ENCODE measurements at places on chromosomes 12 and 14.

GRCh38 chr12:105455261-105455660 lies 124.8 kb downstream of the C12orf75 start:
- peak; percentile 94 for DNase-seq

- DNase-seq: no peak
Measured at GRCh38 chr14:97301931-97302559, 504.9 kb downstream of the VRK1 start.

GRCh38 chr12:131345521-131346436 lies 365.1 kb upstream of the SFSWAP start:
- DNase-seq: no peak

DNA sequence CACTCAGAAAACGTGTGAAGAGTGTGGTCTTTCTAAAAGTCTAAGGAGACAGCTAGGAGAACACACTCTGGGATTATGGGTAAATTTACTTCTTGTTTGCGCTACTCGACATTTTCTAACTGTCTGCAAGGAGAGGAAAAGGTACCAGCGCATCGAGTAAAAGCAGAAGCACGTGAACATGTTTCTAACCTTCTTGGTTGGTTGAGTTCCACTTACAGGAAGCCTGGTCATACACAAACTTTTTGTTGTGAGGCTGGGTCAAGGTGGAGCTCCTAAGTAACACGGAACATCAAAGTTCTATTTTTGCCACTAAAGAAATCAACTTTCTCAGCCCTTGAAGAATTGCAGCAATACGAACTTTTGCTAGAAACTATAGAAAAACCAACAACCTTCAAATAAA lies 20.0 kb downstream of the ANKLE2 start:
- no peak for DNase-seq

DNA sequence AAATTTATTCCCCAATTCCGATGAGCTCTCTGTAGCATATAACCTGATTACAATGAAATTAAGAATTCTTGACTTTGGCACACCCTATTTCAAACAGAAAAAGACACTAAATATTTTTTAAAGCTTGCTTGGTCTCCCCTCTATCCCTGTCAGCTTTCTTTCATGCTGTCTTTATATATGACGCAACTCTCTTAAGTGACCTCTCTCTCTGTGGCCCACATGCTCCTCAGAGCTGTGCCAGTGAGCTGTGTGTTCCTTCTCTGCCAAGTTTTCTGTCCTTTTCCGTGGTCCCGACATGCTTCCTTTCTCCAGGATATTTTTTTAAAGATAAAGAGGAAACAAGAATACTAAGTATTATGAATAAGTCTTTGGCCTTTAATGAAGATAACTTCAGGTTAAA lies 484.0 kb downstream of the ETNK1 start:
- DNase-seq: no peak

DNA sequence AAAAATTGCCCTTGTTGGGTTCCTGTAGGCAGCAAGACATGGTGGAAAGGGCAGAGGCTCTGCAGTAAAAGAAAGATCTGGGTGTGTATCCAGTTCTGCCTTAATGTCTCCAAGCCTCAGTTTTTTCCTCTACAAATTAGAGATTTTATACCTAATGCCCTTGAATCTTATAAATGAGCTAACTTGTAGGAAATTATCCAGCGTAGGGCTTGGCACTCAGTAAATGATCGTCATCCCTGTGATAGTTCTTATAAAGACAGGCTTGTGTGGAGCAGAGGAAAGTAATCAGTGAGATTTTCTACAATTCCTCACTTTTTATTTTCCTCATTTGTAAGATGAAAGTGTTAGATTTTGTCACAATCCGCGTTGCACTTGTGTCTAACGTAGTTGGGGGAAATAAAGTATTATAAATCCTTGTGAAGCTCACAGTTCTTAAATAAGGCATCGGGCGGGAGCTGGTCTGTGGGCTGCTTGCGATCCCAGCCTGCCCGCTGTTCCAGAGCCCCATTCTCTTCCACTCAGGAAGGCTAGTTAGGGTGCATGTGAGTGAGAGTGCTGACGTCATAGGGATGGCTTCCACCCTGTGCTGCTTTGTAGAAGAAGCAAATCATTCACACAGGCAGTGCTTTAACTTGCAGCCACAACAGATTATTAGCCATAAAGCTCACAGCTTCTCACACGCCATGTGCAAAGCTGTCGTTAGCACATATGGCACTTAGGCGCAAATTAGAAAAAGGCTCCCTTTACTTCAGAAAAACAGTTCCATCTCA lies 87.6 kb downstream of the EML1 start:
- DNase-seq: no peak

GRCh38 chr14:95480109-95480886 lies 36.2 kb downstream of the SYNE3 start:
- peak; percentile 58 for DNase-seq

DNA sequence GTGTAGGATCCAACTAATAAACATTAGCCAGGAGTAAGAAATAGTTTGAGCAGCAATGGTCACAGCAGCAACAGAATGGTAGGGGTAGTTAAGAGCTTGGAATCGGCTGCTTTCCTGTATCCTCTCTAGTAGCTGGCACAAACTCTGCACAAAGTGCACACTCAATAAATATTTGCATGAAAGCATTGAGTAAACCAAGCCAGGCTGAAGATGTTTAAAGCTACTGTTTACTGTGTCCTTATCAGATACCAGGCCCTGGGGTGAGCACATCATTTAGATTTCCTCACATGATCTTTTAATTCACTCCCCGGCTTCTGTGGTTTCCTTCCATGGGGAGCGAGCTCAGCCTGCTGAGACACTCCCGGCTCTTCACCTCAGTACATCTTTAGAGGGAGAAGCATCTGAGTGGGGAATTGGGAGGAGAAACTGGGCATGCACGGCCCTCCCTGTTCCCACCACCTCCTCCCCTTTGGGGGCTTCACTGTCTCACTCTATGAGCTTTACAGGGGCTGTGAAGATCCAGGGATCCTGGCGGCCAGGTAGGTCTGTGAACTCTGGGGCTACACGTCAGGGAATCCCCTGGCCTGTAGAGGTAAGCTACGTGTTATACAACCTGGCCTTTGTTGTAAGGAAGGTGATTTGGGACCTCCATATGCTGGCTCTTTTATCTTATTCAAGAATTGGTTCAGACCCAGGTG lies 107.2 kb upstream of the VASH1 start:
- no peak for DNase-seq

DNA sequence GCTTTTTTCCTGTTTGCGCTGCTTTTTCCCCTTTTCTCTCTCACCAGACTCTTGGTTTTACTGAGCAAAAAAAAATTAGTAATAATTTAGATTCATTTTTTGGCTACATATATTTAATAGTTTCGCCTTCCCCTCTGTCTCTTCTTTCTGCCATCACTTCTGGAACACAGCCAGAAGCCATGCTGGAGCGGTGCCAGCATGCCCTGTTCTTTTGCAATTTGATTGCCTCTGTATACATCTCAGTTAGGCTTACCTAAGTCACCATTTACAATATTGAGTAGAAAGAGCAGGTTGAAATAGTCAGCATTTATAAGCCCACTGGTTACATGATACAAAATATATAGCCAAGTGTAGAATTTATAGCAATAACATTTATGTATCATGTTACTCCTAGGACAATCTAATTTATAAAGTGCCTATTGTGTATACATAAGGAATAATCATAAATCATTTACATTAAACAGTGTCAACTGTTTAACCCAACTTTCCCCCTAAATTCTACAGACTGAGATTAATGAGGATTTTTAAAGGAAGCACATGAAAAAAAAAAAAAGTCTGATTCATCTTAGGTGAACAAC lies 413.8 kb upstream of the SOX5 start:
- no peak for DNase-seq

GRCh38 chr12:131142891-131143657 lies 189.4 kb downstream of the ADGRD1 start:
- peak; percentile 65 for DNase-seq

DNA sequence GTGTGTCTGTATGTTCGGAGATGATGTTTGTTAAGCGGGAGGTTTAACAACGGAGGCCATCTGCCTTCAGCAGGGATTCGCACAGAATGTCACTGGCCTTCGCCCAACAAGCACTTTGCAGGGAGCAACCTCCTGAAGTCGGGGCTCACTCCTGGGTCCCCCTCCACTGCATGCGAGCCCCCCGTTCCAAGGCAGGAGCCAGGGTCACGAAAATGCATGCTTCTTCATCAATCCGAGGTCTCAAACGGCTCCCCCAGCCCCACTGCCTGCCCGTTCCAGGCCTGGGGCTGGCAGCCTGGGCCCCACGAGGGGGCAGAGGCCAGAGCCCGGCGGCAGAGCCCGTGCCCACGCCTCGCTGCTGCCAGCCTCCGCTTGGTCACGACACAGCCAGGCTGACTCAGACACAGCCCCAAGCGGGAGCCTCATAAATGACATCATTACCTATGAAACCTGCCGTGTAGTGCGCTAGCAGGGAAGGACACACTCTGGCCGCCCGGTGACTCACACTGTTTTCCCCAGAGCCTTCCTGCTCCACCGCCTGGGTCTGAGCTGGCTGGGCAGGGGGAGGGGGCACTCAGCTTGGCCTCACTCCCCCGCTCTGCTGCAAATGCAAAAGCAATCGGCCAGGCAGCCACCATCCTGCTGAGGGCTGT lies 169.5 kb upstream of the RTL1 start:
- peak; percentile 99 for DNase-seq

DNA sequence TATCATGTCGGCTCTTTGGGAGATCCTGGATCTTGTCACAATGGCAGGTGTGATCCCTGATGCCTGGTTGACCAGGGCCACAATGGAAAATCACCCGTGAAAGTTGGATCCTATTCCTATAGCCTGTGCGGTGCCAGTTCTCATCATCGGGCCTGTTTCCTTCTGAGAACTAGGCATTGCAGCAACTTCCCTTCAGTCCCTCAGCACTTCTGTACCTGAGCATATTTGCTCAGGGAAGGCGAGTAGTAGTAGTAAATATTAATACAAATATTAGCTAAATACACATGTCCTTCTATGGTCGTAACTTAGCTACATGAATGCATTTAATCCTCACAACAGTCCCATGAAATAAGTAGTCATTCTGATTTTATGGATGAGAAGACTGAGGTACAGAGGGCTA lies 22.1 kb upstream of the TAMALIN start:
- DNase-seq: no peak

- DNase-seq: peak; percentile 63
Measured at GRCh38 chr12:45725631-45726602, 3.6 kb upstream of the ARID2 start.

DNA sequence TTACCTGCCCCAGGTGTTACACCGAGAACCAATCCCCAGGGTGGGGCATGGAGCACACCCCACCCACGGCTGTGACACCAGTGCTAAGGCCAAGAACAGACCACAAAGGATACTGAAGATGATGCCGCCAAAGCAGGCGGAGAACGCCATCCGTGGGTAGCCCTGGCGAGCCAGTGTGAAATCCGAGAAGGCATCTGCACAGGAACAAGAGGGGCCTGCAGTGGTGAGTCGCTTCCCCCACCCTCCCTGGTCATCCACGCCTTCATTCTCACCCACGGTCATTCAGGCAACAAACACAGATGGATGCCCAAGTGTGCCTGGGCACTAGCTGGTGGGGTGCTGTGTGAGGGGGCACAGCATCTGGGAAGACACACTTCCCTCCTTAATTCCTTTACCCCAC lies 28.5 kb downstream of the SLC8B1 start:
- peak; percentile 68 for DNase-seq

GRCh38 chr14:55386037-55386808 lies 25.4 kb downstream of the ATG14 start:
- DNase-seq: no peak

GRCh38 chr12:13060581-13060980 lies 16.4 kb downstream of the FAM234B start:
- DNase-seq: no peak

GRCh38 chr12:26918321-26919215 lies 19.2 kb downstream of the INTS13 start:
- DNase-seq: no peak

GRCh38 chr14:61140872-61141271 lies 140.3 kb downstream of the TMEM30B start:
- peak; percentile 95 for DNase-seq

- DNase-seq: no peak
Measured at GRCh38 chr12:21566223-21566906, 38.3 kb downstream of the GYS2 start.

DNA sequence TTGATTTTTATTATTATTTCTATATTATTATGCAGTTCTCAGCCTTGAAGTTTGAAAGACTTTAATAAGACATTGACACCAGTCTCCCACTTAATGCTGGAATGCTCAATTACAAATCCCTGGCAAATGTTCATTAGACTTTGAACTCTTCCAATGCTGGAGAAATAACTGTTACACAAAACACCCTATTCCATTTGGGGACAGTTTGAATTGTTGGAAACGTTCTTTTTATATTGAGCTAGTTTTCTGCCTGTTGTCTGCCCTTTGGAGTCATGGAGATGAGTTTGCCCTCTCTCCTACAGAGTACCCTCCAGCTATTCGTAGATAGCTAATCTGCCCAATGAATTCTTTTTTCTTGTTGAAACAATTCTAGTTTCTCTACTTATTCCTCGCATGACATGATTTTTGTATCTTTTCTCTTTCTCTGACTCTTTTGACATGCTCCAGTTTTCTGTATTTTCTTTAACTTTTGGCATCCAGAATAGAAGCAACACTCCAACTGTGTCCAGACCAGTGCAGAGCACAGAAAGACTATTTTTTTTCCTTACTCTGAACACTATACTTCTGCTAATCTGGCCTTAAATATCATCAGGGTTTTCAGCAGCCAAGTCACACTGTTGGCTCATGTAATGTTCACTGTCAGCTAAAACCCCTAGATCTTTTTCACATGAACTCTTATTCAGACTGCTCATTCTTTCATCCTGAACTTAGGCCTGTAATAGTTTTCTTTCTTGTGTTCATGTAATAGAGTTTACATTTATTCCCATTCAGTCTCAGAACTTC lies 379.3 kb downstream of the RAD51B start:
- no peak for DNase-seq

GRCh38 chr14:65637780-65638179 lies 225.2 kb downstream of the FUT8 start:
- no peak for DNase-seq

Measured in PC-3 (cell line).